ENCODE measurements at places on chromosomes 7 and 10. TPM values are rescaled to one million over a fixed set of nuclear protein-coding genes. Genes with fewer than 3 reads are reported as not detected.

DNA sequence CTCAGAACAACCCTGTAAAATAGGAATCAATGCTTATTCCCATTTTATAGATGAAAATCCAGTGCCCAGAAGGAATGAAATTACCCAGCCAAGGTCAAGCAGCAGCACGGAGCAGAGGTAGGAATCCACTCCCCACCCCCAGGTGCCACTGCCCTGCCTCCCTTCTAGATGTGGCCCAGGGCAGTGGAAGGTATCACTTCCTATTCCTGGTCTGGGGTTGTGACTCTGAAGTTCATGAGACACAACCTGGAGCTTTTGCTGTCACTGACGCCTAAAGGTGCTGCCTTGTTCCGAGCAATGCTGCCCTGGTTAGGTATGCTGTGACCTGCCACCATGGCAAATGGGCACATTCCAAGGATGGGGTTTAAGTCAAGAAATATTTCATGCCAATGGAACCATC is 53.6 kb downstream of the PIK3AP1 start:
- H3K4me3 ChIP-seq = no peak overlapping the region
- peaks cover 6% of the 10 kb centered on the region for H3K4me1 ChIP-seq
- no peaks in the 10 kb centered on the region for H3K36me3 ChIP-seq
- H3K27me3 ChIP-seq = no peaks in the 10 kb centered on the region
- H3K27ac ChIP-seq = no peak overlapping the region

DNA sequence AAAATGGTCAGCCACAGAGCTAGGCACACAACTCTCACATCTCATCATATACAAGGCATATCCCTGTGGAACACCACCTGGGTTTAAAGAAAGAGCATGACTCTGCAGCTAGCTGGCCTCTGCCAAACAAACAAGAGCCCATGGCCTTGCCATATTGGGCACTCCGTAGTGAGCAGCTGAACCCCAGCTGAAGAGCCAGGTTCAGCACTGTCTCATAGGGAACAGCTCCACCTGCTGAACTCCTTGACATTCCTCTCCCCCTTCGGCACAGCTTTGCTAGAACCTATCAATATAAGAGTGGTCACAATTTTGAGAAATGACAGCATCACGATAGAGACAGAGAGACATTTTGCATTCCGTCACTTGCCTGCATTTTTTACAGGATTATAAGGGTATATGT is 20.0 kb downstream of the SORCS1 start:
- H3K4me1 ChIP-seq = no peaks in the 10 kb centered on the region
- no peaks in the 10 kb centered on the region for H3K27me3 ChIP-seq
- H3K27ac ChIP-seq = no peak overlapping the region
- H3K36me3 ChIP-seq = peaks cover 25% of the 10 kb centered on the region

- H3K4me1 ChIP-seq = no peaks in the 10 kb centered on the region
- no peak overlapping the region for H3K4me3 ChIP-seq
- H3K27ac ChIP-seq = no peak overlapping the region
- H3K36me3 ChIP-seq = peaks cover 32% of the 10 kb centered on the region
- H3K27me3 ChIP-seq = no peaks in the 10 kb centered on the region
Measured at GRCh38 chr7:87369216-87369615, 23.8 kb downstream of the CROT start.

DNA sequence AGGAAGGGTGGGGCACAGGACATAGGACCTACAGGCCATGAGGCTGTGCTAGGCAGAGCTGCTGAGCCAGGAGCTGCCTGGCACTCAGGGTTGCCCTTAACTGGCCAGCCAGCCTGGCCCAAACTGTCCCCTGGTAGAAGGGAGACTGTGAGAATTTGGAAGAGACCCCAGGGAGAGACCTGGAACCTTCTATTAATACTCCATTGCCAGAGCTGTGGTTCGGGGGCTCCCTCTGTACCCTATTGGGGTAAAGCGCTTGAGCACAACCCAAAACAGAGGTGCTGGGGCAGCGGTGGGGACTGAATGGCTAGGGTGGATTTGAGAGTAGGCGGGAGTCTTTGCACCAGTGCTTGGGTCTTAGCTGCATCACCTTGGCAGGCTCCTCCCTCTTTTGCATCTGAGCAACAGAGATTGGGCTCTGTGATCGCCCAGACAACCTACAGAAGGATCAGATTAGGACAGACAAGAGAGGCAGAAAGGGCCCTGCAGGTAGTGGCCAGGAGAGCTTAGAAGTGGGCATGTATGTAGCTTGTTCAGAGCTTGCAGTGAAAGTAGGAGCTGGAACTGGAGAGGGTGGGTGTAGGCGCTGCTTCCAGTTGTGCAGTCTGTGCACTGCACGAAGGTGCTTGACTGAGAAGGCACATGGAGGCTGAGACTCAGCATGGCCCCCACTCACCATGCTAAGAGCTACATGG is 53.3 kb downstream of the ADCYAP1R1 start:
- no peaks in the 10 kb centered on the region for H3K36me3 ChIP-seq
- no peak overlapping the region for H3K4me3 ChIP-seq
- no peaks in the 10 kb centered on the region for H3K4me1 ChIP-seq
- peak; percentile 48 for DNase-seq
- H3K27ac ChIP-seq = no peak overlapping the region

DNA sequence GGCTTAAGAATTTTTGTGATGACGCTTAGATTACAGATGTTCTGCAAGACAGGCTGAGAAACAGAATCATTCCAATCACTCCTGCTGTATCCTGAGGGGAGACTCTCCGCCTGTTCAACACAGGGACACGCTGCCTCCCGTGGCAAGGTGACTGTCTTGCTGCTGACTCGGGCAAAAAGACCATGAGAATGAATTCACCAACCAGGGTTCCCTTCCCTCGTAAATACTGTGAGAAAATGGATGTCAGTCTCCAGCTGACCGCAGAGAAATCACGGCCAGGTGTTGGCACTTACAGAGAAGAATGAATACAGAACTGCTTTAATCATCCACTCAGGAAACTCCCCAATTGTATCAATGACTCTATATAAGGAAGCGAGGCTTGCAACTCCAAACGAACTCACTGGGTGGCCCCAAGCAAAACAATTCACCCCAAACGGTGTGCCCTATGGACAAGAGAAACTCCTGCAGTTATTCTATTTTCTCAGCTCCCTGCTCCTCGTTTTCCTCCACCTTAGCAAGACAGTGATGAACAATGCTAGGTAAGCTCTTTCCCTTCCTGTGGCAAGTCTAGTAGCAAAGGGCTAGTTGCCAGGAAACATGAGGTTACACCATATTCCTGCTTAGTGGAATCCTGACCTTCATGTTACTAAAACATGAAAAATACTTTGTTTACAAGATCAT is 22.8 kb downstream of the GNA12 start:
- peaks cover 3% of the 10 kb centered on the region for H3K4me1 ChIP-seq
- H3K27ac ChIP-seq = no peak overlapping the region
- no peaks in the 10 kb centered on the region for H3K27me3 ChIP-seq

DNA sequence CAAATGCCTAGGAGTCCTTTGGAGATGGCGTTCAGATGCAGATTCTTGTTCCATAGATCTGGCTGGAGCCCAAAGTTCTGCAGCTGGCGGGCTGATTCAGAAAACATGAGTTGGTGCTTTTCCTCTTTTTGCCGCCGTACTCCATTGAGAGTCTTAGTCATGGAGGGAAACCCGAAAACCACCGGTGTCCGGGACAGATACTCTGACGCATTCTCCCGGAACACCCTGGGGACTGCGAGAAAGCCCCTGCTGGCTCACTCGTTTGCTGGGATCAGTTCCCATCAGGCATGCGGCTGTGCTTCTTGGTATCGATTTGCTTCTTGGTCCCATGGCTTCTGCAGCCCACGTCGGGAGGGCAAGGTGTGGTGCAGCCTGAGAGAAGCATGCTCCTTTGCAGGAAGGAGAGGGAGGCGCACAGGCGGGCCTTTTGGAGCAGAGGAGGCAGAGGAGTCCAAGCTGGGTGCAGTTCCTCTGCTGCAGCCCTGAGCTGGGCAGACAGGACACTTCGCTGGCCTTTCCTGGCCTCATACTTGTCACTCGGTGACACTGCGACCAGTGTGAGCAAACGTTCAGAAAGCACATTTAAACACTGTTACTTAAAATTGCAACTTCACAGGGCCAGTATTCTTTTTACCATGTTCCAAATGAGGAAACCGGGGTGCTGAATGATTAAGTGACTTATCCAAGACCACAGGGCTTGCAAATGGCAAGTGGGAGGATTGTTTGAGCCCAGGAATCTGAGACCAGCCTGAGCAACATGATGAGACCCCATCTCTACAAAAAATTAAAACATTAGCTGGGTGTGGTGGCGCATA is 30.6 kb upstream of the PFKFB3 start:
- H3K27me3 ChIP-seq = no peaks in the 10 kb centered on the region
- DNase-seq = no peak
- no peak overlapping the region for H3K4me3 ChIP-seq
- H3K27ac ChIP-seq = no peak overlapping the region
- no peaks in the 10 kb centered on the region for H3K36me3 ChIP-seq

GRCh38 chr10:121811386-121811785 is 116.4 kb downstream of the ATE1 start:
- no peak for DNase-seq
- H3K4me3 ChIP-seq = no peak overlapping the region
- H3K36me3 ChIP-seq = peaks cover 2% of the 10 kb centered on the region
- H3K27me3 ChIP-seq = no peaks in the 10 kb centered on the region
- no peak overlapping the region for H3K27ac ChIP-seq
- no peaks in the 10 kb centered on the region for H3K4me1 ChIP-seq

GRCh38 chr10:119821182-119821581 is 51.5 kb downstream of the MCMBP start:
- no peaks in the 10 kb centered on the region for H3K27me3 ChIP-seq
- no peak overlapping the region for H3K27ac ChIP-seq
- no peak for DNase-seq
- H3K36me3 ChIP-seq = peaks cover 47% of the 10 kb centered on the region

- no peaks in the 10 kb centered on the region for H3K27me3 ChIP-seq
- H3K36me3 ChIP-seq = no peaks in the 10 kb centered on the region
- peaks cover 5% of the 10 kb centered on the region for H3K4me1 ChIP-seq
Measured at GRCh38 chr10:4450981-4451908, 374.8 kb upstream of the AKR1E2 start.

- H3K4me1 ChIP-seq = no peaks in the 10 kb centered on the region
- no peaks in the 10 kb centered on the region for H3K27me3 ChIP-seq
- no peak overlapping the region for H3K4me3 ChIP-seq
- DNase-seq = no peak
- no peaks in the 10 kb centered on the region for H3K36me3 ChIP-seq
Measured at GRCh38 chr7:85172530-85172941, 14.3 kb downstream of the SEMA3D start.

- no peak for DNase-seq
- H3K27me3 ChIP-seq = peaks cover 7% of the 10 kb centered on the region
- H3K27ac ChIP-seq = no peak overlapping the region
- H3K36me3 ChIP-seq = no peaks in the 10 kb centered on the region
- no peak overlapping the region for H3K4me3 ChIP-seq
- no peaks in the 10 kb centered on the region for H3K4me1 ChIP-seq
Measured at GRCh38 chr10:120969219-120969645, 118.1 kb downstream of the WDR11 start.

- H3K27ac ChIP-seq = no peak overlapping the region
- no peaks in the 10 kb centered on the region for H3K36me3 ChIP-seq
- H3K4me1 ChIP-seq = peaks cover 5% of the 10 kb centered on the region
- no peak overlapping the region for H3K4me3 ChIP-seq
Measured at GRCh38 chr7:116315803-116316202, 105.5 kb downstream of the TES start.

DNA sequence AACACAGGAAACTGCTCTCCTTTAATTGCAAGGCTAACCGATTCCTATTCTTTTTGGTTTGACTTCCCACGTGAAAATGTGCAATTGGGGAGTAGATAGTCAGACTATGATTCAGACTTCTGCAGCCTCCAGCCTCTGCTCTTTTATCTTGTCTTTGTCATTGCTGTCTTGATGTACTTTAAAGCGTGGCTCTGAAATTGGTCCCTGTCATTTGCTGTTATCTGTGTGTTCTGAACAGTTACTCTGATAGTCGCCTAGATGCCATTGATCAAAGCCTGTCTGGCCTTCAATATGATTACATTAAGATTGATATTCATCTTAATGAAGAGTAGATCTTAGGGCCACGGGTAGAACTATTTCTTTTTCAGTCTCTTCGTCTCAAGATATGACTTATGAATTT is 799.2 kb downstream of the REEP3 start:
- H3K27ac ChIP-seq = no peak overlapping the region
- H3K4me1 ChIP-seq = peaks cover 4% of the 10 kb centered on the region
- no peak for DNase-seq
- no peak overlapping the region for H3K4me3 ChIP-seq
- no peaks in the 10 kb centered on the region for H3K36me3 ChIP-seq

GRCh38 chr10:78749898-78750297 is 318.9 kb upstream of the ZMIZ1 start:
- H3K4me3 ChIP-seq = no peak overlapping the region
- no peaks in the 10 kb centered on the region for H3K36me3 ChIP-seq
- no peak for DNase-seq
- peaks cover 11% of the 10 kb centered on the region for H3K4me1 ChIP-seq
- H3K27ac ChIP-seq = no peak overlapping the region

CCDC3 gene
- total RNA-seq = 12.3 TPM

CLDN4 gene
- 7.3 TPM for total RNA-seq

ZNF853 gene
- 9.0 TPM for total RNA-seq

CHAT gene
- total RNA-seq = not detected

BEND7 gene
- 5.3 TPM for total RNA-seq

ZCCHC24 gene
- 4.4 TPM for total RNA-seq
